Left cardiac atrium (tissue), 4 donors: ENCODE measurements at places on chromosomes 11 and 22. TPM values are rescaled to one million over a fixed set of nuclear protein-coding genes. Genes with fewer than 3 reads are reported as not detected.

DNA sequence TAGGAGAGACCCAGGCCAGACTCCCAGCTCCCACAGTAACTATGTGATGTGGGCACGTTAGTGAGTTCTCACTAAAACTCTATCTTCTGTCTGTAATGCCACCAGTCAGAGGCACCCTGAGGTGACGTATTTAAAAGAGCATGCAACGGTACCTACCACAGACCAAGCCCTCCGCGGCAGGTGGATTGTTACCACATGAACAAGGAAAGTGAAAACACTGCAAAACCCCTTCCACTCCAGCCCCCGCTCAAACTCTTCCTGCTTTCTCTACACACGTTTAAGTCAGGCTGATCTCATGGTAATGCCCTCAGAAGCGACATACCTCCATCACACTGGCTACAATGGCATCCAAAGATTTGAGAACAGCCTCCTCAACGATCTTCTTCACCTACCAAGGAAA lies 36.7 kb downstream of the SERPIND1 start:
- DNase-seq: no peak

The ESAM gene
- 67.2 TPM for total RNA-seq

The KDM4E gene
- not detected for total RNA-seq

DNA sequence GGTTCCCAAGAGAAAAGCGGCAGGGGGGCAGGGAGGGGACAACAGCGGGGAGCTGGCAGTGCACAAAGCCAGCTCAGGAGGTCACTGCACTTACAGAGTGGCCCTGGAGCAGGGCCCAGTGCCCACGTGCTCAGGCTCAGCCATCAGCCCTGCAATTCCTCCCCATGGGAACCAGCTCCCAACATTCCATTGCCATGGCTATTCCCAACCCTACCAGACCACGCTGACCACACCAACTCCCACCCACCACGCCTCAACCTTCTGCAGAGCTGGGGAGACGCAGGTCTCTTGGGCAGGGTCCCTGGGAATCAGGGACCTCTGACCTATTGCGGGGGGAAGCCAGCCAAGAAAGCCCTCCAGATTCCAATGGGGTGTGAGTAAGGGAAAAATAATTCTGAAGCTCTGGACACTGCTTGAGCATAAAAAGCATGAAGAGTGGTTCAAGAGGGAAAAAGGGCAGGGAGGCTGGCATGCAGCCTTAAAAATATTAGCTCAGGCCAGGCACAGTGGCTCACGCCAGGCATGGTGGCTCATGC lies 38.3 kb upstream of the TFIP11 start:
- peak; percentile 69 for DNase-seq

DNA sequence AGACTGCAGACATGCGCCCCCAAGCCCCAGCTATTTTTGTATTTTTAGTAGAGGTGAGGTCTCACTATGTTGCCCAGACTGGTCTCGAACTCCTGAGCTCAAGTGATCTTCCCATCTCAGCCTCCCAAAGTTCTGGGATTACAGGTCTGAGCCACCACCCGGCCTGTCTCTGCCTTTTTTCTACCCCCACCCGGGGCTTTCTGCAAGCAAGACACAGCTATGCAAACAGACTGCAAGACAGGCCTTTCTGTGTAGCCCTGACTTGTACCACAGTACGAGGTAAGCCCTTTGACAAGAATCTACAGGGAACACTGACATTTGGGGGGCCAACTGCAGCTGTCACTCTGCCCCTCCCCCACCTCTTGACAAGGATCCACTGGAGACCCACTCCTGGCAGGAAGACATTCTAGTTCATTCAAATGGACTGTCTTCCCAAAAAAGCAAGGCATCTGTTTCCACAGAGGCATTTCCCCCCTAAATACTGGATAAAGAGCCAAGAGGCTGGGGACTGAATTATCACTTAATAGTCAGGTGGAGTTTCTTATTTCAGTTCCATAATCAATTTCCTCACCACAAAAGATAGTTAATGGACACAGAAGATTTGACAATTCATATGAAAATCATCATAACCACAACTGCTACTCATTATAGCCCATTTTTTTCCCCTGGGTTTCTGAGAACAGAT lies 118.2 kb downstream of the ABTB2 start:
- no peak for DNase-seq

The PRR33 gene
- total RNA-seq: 0.10 TPM

The CD3D gene
- 0.86 TPM for total RNA-seq

DNA sequence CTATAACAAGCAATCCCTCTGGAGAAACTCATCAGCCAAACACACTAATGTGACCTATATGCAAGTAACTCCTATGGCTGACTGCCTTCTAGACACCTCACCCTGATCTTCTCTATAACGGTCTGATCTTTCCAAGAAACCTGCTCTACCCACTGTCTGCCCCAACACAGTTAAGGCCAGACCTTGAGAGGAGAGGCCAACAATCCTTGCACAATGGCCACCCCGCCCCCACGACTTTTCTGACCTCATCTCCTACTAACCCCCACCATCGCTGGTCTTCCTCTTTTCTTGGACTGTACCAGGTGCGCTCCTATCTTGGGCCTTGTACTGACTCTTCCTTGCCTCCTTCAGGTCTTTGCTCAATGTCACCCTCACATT lies 12.5 kb downstream of the HIRA start:
- DNase-seq: no peak

The AIP gene
- 50.5 TPM for total RNA-seq

GRCh38 chr22:48919851-48920589 lies 907.7 kb downstream of the BRD1 start:
- no peak for DNase-seq

- DNase-seq: no peak
These were observed 8.7 kb downstream of the PNPLA5 start for GRCh38 chr22:43883012-43883661.

DNA sequence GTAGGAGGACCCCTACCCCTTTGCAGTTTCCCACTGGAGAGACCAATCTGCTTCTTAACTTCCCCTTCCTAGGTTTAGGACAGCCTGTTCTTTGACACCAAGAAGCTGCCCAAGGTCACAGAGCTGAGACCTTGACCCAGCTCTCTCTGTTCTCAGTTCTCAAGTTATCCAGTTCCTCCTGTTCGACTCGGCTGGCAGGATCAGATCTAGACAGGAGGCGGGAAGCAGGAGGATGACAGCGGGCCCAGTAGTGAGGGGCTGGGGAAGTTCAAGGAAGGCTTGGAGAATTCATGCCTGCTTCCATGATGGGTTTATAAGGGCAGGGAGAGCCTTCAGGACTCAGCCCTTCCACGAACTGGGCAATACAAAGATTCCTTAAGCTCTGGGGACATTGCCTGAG lies 210.6 kb downstream of the DSCAML1 start:
- DNase-seq: no peak

DNA sequence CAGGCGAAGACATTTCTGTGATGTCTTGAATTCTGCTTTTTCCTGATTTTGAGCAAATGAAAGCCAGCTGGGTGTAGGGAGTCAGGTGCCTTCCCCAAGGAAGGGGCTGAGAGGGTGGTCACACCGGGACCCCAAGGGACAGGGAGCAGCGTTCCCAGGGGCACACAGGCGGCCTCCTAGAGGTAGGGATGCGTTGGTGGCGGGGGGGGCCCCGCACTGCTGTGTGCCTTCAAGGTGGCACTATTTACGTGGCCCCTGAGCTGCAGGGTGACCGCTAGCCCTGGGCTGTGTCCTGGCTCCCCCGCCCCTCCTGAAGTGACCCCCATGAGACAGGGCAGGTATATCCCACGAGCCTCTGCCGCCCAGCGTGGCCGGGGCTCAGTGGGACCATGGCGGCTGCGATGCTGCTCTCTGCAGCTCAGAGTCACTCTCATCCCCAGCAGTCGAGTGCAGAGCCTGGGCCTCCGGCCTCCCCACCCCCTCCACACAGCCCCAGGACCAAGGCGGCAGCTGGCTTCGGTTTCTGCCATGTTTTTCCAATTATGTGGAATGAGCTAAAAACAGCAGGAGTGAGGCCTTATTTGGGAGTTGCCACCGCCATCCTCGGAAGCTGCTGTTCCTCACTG lies 60.9 kb downstream of the LRP5 start:
- no peak for DNase-seq

- DNase-seq: no peak
These were observed 168.8 kb downstream of the BRD1 start for GRCh38 chr22:49658902-49659280.

DNA sequence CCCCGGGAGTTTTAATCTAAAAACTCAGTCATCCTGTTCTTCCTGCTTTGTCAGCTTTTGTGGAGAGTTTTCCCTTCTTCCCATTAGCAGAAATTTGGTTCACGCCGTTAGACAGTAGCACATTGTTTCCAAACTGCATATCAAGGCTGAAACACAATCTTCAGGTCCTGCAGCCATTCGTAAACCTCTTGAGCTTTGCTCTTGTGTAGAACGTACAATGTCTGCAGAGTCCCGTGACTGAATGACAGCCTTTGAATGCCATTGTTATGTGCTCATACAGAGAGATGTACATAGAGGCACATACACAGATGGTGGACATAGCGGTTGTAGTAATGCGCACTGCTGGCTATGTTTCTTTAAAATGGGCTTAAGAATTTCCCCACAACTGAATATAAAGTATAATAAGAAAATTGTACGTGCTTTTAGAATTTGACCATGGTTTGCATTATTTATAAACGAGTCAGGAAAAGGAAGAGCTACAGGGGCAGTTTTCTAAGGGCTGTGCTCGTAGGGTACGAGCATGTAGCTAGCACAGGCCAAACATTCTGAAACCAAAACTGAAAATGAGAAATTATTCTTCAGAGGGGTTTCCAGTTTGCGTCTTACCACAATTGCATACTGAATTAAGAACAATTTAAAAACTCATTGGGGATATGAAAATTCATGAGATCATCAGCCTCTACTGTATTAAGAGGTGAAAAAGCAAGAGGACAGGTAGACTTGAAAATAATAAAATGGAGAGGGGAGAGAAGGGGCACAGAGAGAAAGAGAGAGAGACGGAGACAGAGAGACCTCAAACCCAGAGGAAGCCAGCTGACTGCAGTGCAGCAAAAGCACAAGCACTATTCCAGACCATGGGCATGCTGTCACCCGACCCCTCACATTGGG lies 310.1 kb downstream of the CADM1 start:
- DNase-seq: no peak

The OR4C45 gene
- not detected for total RNA-seq

DNA sequence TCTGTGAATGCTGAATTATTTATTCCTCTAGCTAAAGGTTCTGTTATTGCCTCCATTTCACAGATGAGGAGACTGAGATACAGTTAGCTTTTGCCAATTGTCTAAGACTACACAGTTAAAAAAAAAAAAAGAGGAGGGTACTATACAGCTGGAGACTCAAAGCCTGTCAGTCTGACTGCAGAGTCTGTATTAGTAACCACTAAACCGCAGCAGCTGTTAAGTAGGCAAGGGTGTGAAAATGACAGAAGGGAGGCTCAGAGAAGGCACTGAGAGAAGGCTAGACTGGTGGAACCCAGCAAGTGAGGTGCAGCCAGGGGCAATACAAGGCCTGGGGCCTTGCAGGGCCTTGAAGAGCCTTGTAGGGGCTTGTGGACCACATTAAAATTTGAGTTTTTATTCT lies 181.2 kb downstream of the CSNK2A3 start:
- DNase-seq: no peak

The ANKRD49 gene
- total RNA-seq: 5.8 TPM

- no peak for DNase-seq
These were observed 46.0 kb upstream of the PPARA start for GRCh38 chr22:46104170-46104880.

The CHRM4 gene
- total RNA-seq: 0.21 TPM

GRCh38 chr11:11211888-11212287 lies 141.2 kb downstream of the CSNK2A3 start:
- no peak for DNase-seq

- DNase-seq: peak; percentile 16
These were observed 76.9 kb upstream of the PITPNB start for GRCh38 chr22:27995801-27996528.

DNA sequence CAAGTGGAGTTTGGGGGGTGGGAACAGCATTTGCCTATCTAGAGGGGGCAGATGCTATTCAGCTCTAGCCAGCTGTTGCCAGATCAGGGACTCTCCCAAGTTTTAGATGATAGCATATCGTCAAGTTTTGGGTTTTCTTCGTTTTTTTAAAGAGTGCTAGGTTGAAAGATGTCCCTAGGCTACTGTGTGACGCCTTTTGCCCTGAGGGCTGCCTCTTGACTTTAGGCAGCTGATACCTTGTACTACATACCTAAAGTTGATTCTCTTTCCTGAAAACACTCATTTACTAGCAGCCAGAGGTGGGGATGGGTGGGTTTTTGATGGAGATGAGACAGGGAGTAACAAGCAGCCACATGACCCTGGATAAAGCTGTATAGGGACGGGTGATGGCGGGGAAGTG lies 87.1 kb downstream of the ABTB2 start:
- no peak for DNase-seq

DNA sequence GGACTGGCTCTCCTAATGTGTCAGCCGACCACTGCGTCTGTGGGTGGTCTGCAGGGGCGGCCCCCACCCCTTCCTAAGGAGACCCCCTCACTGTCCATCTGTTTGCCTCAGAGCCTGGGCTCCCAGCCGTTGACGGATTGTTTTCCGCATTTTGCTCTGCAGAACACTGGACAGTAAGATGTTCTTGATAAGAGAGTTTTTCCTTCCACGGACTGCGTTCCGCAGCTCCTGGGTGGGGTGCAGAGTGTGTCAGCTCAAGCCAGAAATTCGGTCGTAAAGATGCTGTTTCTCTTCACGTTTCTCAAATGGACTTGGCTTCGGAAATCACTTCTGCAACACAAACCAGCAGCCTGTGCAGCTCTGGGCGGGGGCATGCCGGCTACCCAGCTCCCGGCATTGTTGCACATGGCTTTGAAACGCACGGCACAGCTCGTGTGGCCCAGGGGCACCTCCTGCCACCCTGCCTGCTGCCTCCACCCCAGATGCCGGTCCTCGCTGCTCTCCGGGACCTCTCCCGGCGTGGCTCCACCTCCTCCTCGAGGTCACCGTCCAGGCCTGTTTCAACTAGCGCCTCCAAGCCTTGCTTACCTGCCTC lies 2.9 kb upstream of the MRGPRG start:
- no peak for DNase-seq

DNA sequence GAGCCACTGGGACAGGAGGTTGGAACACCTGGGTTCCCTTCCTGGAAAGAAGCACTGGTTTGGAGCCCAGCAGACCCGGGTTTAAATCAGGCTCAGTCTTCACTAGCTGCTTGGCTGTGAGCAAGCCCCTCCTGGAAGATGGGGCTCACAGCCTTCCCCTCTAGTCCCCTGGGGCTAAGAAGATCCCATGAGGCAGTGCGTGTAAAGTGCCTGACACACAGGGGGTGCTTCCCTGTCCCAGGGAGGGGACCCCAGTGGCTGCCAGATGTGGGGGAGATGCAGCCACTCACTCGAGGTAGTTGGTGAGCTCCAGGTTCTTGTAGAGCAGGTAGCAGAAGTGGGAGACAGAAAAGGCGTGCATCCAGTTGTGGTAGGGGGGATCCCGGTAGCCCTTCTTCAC lies 93.2 kb downstream of the PDE2A start:
- DNase-seq: no peak

GRCh38 chr22:40407831-40408717 lies 37.7 kb downstream of the SGSM3 start:
- no peak for DNase-seq
